ENCODE measurements at places on chromosomes 16 and 17.
A peak's percentile ranks its signal among the peaks of the same experiment; 100 is the strongest.

- DNase-seq: no peak
Observed at GRCh38 chr17:35210741-35211140, 16.5 kb upstream of the SLC35G3 start.

GRCh38 chr17:19753051-19753509 is 5.0 kb upstream of the ALDH3A1 start:
- DNase-seq: no peak

DNA sequence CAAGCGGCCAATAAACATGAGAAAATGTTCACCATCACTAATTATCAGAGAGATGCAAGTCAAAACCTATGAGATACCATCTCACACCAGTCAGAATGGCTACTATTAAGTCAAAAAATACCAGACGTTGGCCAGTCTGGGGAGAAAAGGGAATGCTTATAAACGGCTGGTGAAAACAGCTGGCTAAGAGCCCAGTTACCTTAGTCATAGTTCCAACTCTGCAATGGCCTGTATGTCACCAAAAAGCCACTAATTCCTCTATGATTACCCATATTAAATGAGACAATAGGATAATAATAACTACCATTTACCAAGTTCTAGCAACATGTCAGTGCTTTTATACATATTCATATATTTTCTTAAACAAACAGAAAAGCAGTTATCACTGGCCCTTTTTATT is 42.9 kb upstream of the CDRT4 start:
- no peak for DNase-seq

DNA sequence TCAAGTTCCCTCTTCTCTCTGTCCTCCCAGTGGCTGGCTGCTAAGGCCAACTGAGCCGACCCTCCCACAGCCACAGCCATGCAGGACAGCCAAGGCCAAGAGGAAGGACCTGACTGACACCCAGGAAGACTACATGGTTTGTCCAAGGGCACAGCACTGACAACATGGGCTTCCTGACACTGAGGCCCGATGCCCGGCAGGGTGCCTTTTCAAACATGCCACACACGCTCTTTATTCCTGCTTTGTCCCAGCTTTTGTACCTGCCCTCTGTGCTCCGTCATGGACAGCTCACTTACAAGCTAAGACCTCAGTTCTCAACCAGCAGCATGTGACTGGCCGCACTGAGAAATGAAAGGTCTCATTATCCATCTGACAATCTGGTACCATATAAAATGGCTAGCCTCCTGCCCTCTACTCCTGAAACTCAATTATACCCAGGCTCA is 45.8 kb downstream of the TEX2 start:
- DNase-seq: no peak

- no peak for DNase-seq
Observed at GRCh38 chr16:12449374-12449773, 354.3 kb downstream of the CPPED1 start.

DNA sequence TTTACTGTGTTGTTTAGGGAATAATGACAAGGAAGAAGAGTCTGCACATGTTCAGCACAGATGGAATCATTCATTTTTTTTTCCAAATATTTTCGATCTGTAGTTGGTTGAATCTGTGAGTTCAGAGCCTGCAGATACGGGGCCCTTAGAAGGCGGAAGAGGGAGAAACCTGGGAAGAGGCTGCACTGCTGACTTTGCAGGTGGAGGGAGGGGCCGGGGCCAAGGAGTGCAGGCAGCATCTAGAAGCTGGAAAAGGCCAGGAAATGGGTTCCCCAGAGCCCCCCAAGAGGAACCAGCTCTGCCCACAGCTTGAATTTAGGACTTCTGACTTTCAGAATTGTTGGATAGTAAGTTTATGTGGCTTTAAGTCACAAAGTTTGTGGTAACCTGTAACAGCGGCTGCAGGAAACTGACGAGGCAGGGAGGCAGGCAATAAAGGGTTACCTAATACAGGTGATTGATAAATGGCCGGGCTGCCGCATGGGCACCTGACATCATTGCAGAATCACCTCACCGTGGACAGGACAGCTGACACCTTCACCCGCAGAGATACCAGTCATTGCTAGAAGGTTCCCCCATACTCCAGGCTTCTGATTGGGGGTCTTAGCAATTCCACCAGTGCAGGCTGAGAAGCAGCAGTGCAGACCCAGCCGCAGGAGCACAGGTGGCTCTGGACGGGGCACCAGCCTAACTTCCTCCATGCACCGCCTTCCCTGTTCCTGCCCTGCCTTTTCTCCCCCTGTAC is 181.3 kb downstream of the IRF8 start:
- DNase-seq: no peak

DNA sequence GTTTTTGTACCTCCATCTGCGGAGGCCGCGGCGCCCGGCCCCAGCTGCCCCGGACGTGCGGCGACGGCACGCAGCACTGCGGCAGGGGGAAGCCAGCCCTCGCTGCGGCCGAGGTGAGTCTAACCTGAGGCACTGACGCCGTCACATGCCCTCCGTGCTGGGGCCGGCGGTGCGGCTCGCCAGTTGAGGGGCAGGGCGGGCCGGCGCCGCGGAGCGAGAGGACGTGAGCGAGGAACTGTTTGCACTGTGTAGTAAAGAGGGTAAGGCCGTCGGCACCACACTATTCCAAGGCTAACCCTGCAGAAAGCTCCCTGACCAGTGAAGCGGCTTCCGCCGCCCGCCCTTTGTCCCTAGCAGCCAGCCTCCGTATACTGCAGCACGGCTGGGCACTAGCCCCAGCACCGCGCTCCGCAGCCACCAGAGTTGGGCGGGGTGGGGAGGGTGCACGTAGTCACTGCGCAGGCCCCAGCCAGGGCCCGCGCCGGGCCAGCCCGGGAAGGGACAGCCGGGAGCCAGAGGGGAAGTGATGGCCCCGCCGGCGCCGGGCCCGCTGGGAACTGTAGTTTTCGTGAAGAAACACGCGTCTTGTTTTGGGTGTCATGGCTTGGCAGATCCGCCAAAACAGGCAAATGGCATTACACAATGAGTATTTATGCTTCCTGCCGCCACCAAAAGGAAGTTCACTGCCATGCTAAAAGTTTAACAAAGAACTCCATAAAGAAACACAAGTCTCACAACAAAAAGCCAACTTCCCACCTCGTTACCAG is 580 bp upstream of the KANSL1 start:
- peak; percentile 85 for DNase-seq

DNA sequence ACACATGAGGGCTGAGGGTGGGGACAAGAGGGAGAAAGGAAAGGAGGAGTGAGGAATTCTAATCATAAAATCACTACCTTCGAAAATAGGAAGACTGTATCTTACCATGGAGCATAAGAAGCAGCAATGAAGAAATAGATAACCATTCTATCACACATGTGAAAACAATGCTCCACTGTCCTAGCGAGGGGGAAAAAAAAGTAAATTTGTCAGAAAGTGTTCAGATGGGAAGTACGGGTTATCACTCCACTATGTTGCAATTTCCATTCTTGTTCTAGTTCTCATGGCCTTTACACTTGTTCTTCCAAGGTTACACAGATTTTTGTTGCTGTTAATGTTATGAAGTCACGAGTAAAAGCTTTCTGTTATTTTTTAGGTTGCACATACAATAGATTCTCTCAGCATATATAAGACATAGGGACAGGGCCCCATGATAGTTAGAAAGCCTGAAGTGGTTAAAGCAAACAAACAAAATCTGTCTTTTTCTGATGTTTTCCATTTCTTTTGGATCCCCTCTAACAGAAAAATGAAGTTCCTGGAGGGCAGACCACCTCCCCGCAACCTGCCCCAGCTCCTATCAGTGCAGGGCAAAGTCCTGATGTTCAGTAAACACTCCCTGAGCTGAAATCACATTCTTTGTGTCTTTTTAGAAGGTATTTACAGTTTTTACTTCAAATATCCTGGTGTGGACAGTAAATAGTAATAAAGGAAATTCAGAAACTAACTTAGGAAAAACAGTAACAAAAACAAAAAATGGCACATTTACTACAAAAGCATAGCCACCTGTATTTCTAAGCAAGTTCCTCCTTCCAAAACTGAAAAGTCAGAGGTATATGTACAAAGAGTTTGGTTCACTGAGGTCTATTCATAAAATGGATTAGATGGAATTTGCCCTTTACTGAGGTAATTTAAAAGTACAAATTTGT is 13.7 kb downstream of the MMD start:
- DNase-seq: no peak

DNA sequence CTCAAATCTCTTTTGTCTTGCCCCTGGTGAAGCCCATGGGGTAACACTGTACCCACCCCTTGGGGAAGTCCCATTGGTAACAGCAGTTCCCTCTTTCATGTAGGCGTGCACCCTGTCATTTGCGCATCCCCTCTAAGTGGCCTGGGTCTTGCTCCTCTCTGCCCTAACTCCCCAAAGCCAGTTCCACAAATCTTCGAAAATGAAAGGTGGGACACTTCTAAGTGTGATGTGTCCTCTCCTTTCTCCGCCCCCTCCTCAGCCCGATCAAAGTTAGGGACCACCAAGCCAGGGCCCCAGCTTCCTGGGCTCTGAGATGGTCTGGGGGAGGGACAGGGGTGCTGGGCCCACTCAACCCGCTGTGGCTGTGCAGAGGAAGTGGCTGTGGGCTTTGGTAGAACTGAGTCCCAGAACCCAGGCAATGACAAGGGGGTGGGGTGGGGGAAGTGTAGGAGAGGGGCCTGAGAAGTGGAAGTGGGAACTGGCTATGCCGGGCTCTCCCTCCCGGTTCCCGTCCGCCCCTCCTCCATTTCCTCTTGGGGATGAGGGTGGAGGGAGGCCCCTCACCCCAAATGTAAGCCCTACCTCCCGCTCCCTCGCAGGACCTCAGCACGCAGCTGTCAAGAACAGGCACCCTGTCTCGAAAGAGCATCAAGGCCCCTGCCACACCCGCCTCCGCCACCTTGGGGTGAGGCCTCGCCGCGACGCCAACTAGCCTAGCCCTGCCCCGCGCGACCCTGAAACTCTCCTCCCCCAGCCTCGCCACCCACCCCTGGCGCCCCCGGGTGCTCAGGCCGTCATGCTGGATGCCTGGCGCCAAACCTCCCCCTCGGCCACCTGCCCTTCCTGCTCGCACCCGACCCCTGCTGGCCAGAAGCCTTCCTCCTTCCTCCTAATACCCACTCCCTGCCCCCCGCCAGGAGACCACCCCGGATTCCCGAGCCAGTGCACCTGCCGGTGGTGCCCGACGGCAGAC is 8.7 kb downstream of the ABI3 start:
- DNase-seq: no peak

GRCh38 chr17:73546114-73546513 is 98.1 kb downstream of the SDK2 start:
- DNase-seq: no peak

- DNase-seq: no peak
Observed at GRCh38 chr17:3998436-3998835, 34.2 kb upstream of the ATP2A3 start.

DNA sequence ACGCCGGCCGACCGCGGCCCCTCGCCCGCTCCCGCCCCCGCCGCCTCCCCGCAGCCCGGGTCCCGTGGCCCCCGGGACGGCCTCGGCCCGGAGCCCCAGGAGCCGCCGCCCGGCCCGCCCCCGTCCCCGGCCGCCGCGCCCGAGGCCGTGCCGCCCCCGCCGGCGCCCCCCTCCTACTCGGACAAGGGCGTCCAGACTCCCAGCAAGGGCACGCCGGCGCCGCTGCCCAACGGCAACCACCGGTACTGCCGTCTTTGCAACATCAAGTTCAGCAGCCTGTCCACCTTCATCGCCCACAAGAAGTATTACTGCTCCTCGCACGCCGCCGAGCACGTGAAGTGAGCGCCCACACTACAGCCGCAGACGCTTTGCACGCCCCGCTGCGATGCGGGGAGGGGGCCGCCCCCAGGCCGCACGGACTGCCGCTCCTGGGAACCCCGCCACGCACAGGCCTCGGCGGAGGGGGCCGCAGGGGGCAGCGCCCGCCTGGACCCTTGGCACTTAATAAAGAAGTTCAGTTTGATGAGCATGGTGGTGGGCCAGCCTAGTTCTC is 35.5 kb upstream of the ZC3H18 start:
- DNase-seq: no peak

GRCh38 chr16:30032083-30032819 is 1.2 kb upstream of the TLCD3B start:
- DNase-seq: no peak

GRCh38 chr16:69406780-69407331 is 17.6 kb upstream of the CYB5B start:
- DNase-seq: no peak

GRCh38 chr17:73820686-73821448 is 176.6 kb upstream of the SDK2 start:
- DNase-seq: no peak

GRCh38 chr17:72683506-72684404 is 408.7 kb downstream of the SLC39A11 start:
- DNase-seq: no peak

GRCh38 chr17:57456622-57457021 is 200.3 kb downstream of the MSI2 start:
- DNase-seq: no peak

GRCh38 chr17:67178555-67178954 is 66.4 kb downstream of the HELZ start:
- DNase-seq: no peak
